ENCODE measurements at places on chromosomes 5 and 9.

DNA sequence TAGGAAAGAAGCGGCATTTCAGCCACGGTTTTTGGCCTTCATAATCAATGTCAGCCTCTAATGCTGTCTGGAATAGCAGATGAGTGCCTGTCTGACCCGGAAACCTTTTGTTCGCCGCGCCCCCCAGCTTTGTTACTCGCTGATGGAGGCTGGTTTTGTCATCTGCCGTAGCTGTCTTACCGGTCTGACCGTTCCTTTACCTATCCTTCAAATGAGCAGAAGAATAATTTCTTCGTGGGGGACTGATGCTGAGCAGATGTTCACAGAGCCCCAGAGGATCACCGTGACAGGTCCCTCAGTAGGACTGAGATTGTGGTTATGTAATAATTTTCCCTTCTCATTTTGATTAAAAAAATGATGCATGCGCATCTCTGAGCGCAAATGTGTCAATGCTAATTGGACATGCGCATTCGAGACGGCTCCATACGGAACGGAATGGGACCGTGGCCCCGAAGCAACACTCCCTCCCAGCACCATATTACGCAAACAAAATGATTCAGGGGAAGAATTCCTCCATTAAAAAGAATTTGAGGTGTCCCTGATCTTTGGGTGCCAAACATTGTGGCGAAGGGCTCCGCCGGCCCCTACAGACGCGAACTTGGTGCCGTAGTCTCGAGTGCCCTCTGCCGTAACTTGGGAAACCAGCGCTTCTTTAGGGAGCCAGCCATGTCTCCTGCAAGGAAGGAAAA, 27.6 kb downstream of the TLX3 start:
- DNase-seq, result peak; percentile 64

GRCh38 chr5:132253452-132254320, 3.8 kb upstream of the PDLIM4 start:
- no peak for DNase-seq

- DNase-seq, result no peak
These were observed 79.4 kb upstream of the UNC5A start for GRCh38 chr5:176730815-176731475.

- DNase-seq, result no peak
These were observed 12.3 kb downstream of the RNU6ATAC start for GRCh38 chr9:134152022-134152448.

GRCh38 chr5:173670130-173670651, 53.7 kb upstream of the BOD1 start:
- peak; percentile 22 for DNase-seq

- DNase-seq, result peak; percentile 10
These were observed 16.4 kb downstream of the RETREG1 start for GRCh38 chr5:16600397-16600796.

GRCh38 chr9:125089331-125089730, 54.0 kb downstream of the SCAI start:
- DNase-seq, result no peak

- DNase-seq, result no peak
These were observed 228.1 kb downstream of the FSTL4 start for GRCh38 chr5:133384120-133384855.

DNA sequence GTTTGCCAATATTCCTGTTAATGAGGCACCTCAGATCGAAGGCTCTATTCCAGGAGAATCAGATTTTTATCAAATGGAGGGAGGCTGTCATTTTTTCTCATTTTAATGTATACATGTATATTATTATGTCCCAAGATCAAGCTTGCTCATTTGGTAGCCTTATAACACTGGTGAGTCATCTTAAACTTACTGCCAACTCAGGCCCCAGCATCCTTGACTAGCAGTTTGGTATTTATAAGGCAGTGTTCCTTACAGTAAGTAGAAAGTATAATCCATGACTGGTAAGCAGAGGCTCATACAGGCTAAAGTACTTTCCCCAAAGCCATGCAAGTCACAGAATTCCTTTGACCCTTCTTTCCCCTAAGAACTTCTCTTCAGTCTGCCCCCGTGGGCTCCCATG, 90.7 kb upstream of the NR3C1 start:
- DNase-seq, result peak; percentile 91

DNA sequence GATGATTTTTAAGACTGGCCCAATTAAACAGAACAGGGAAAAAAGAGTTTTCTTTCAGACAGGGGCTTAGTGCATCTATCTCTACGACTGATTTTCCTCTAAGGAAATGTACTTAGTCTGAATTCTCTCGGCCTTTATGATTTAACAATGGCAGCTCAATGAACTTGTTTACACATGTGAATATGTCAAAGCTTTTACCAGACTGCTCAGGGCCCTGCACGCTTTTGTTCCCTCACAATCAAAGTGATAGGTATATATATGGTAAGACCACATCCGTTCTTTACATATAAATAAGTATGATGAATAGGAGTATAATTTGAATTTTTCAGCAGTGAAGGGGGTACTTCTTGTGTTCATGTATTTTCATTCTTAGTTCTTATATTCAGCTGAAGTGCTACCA, 27.6 kb downstream of the LEAP2 start:
- DNase-seq, result no peak

DNA sequence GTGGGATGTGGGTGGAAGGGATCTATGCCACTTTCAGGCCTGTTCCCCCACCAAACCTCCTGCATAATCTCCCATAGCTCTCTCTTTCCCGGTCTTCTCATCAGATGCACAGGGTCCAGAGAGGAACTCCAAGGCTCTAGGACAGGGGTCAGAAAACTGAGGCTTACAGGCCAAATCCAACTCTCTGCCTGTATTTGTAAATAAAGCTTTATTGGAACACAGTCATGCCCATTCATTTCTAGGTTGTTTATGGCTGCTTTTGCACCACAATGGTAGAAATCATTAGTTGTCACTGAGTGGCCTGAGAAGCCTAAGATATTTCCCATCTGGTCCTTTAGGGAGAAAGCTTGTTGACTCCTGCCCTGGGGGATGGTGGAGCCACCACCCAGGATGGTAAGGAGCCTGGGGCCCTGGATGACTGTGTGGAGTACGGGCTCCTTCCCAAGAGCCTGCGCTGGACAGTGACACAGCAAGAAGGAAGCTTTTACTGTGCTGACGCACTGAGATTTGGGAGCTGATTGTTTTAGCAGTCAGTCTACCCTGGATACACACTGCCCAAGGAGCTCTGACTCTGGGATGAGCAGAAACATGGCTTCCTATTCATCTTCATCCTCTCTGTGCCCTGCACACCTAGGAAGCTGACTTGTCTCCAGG, 64.0 kb upstream of the RAPGEF1 start:
- DNase-seq, result no peak

DNA sequence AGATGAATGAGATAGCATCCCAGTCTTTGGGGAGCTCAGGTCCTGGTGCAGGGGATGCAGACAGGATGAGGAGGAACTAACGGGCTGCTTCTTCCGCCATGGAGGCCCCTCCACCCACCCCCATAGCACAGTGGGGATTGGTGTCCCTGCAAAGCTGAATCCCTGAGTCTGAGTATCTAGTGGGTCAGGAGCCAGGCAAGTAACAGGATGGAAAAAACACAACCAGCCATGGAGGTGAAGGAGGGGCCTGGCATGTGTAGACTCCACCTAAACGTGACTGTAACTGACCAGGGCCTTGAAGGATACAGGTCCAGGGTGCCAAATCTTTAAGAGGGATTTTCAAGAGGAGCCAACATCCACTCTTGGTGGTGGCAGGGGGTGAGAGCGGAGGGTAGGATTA, 327.8 kb upstream of the MSX2 start:
- no peak for DNase-seq

DNA sequence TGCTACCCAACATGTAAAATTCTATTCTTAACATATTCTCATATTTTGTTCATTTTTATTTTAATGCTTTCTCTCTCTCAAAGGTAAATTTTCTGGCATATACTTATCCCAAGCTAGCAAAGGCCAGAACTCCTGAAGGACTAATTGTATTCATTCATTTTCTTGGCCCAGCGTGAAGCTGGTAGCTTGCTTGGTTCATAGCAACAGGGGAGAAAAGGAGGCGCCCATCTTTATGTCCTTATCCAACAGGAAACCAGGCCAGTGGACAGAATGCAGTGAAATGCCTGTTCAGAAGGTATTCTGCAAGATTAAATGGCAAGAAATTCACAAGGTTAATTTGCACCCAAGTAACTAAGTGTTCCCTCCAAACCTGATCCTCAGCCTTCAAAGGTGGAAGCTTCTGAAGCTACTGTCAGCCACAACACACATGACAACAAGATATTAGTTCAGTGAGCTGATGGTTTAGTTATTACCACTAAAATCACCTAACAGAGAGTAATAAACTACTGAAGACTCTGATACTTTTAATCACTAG, 5.6 kb downstream of the EFNA5 start:
- no peak for DNase-seq

GRCh38 chr9:113935677-113936380, 59.7 kb downstream of the ZNF618 start:
- no peak for DNase-seq

DNA sequence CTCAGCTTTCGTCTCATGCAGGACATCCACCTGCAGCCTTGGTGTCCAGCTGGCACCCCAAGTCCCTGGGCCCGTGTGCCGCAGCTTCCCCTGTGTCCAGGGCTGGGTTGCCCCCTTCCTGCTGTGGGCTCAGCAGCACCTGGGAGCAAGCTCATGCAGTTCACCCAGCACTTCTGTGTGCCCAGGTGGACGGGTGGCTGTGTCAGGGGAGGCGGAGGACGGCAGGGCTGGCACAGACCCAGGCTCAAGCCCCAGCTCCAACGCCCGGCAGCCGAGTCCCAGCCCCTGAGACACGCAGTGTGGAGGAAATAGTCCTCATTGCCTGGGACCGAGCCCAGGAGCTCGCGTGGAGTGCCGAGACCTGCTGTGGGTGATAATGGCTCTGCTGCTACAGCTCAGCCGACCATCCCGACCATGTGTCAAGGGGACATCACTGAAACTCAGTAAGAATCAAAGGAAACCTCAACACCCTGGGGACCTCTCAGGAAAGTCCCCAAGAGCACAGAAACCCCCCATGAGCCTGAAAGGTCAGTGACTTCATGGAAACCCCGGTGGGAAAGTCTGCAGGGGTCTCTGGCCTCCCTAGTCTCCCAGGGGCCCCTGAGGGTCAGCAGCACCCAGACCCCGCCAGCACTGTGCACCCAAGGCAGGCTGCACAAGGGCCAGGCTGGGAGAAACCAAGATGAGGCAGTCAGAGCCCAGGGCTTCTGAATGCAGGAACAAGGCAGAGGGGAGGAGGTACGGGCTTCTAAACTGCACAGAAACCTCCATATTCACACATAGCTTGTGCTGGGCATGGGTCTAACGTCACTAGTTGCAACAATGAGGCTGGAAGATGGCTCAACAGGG, 38.8 kb downstream of the LPCAT1 start:
- DNase-seq, result no peak

GRCh38 chr9:130693426-130694191, at the start of gene EXOSC2:
Gene EXOSC2, plus strand, starts transcription at chr9:130693780. Its CDS starts 12 bp downstream, at chr9:130693792.
- peak; percentile 99 for DNase-seq

GRCh38 chr5:38680094-38680825, 123.8 kb upstream of the LIFR start:
- no peak for DNase-seq

- DNase-seq, result peak; percentile 61
These were observed 136.9 kb upstream of the FBN2 start for GRCh38 chr5:128674837-128675446.

GRCh38 chr9:136608348-136609159, 54.2 kb upstream of the EGFL7 start:
- no peak for DNase-seq
